ENCODE measurements at places on chromosomes 7 and 10. TPM values are rescaled to one million over a fixed set of nuclear protein-coding genes. Genes with fewer than 3 reads are reported as not detected.

NME8 gene
- total RNA-seq, result not detected

HOXA6 gene
- total RNA-seq, result not detected

OR2A5 gene
- total RNA-seq, result not detected

IKZF1 gene
- 388 TPM for total RNA-seq

MBLAC1 gene
- total RNA-seq, result 6.3 TPM

RAB19 gene
- total RNA-seq, result 3.0 TPM

DNAAF5 gene
- 12.5 TPM for total RNA-seq

CYP2C19 gene
- not detected for total RNA-seq

ARHGEF35 gene
- 4.4 TPM for total RNA-seq

SLC13A1 gene
- not detected for total RNA-seq

TMEM225B gene
- 0.94 TPM for total RNA-seq

WDFY4 gene
- 4.2 TPM for total RNA-seq

PRPS1L1 gene
- not detected for total RNA-seq

GIMAP6 gene
- 152 TPM for total RNA-seq

EBLN1 gene
- total RNA-seq, result not detected
